ENCODE measurements at places on chromosomes 3 and 15. TPM values are rescaled to one million over a fixed set of nuclear protein-coding genes. Genes with fewer than 3 reads are reported as not detected.

CHRNA7 gene
- total RNA-seq: 3.3 TPM

GPR15 gene
- not detected for total RNA-seq

CIDEC gene
- total RNA-seq: not detected

ARNT2 gene
- 16.8 TPM for total RNA-seq

DNA sequence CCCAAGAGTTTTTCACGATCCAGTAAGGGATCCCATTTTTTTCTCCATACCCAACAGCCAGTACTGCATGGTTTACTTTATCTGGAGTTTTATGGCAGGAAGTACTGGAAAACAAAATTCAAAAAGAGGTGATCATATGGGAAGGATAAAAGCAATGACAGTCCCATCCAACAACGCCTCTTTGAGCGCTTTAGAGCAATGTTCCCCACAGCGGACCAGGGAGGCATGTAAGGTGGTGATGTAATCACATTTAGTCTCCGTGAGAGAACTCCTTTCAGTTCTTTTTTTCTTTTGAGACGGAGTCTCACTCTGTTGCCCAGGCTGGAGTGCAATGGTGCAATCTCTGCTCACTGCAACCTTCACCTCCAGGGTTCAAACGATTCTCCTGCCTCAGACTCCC, 21.8 kb downstream of the CTSH start:
- no peak for DNase-seq
- H3K4me3 ChIP-seq: no peak overlapping the region
- H3K4me1 ChIP-seq: peaks cover 18% of the 10 kb centered on the region
- H3K27ac ChIP-seq: peak overlapping the region; percentile 45
- H3K27me3 ChIP-seq: no peaks in the 10 kb centered on the region

CCR8 gene
- not detected for total RNA-seq

GRCh38 chr15:48394970-48395369, 63.7 kb downstream of the DUT start:
- DNase-seq: no peak
- no peaks in the 10 kb centered on the region for H3K36me3 ChIP-seq
- H3K27ac ChIP-seq: no peak overlapping the region
- H3K27me3 ChIP-seq: no peaks in the 10 kb centered on the region

- no peak overlapping the region for H3K27ac ChIP-seq
- H3K4me1 ChIP-seq: no peaks in the 10 kb centered on the region
- H3K27me3 ChIP-seq: no peaks in the 10 kb centered on the region
- H3K36me3 ChIP-seq: no peaks in the 10 kb centered on the region
- no peak overlapping the region for H3K4me3 ChIP-seq
- no peak for DNase-seq
Measured at GRCh38 chr15:63319065-63319464, 41.7 kb downstream of the APH1B start.

- no peaks in the 10 kb centered on the region for H3K36me3 ChIP-seq
- no peak overlapping the region for H3K27ac ChIP-seq
- H3K4me3 ChIP-seq: no peak overlapping the region
Measured at GRCh38 chr3:85180-85579, 111.4 kb upstream of the CHL1 start.

GRCh38 chr3:124965413-124965812, 30.9 kb upstream of the MUC13 start:
- H3K36me3 ChIP-seq: no peaks in the 10 kb centered on the region
- H3K4me3 ChIP-seq: no peak overlapping the region
- DNase-seq: no peak
- H3K4me1 ChIP-seq: peaks cover 11% of the 10 kb centered on the region
- no peaks in the 10 kb centered on the region for H3K27me3 ChIP-seq
- H3K27ac ChIP-seq: no peak overlapping the region

CHL1 gene
- not detected for total RNA-seq

- H3K4me1 ChIP-seq: no peaks in the 10 kb centered on the region
- no peaks in the 10 kb centered on the region for H3K27me3 ChIP-seq
- H3K4me3 ChIP-seq: no peak overlapping the region
- H3K27ac ChIP-seq: no peak overlapping the region
- no peaks in the 10 kb centered on the region for H3K36me3 ChIP-seq
Measured at GRCh38 chr3:60629816-60630215, 621.4 kb downstream of the FHIT start.

GRCh38 chr3:15982667-15983196, 185.0 kb upstream of the ANKRD28 start:
- no peaks in the 10 kb centered on the region for H3K27me3 ChIP-seq
- DNase-seq: peak; percentile 81
- no peak overlapping the region for H3K27ac ChIP-seq
- H3K4me3 ChIP-seq: peak overlapping the region; percentile 28
- H3K4me1 ChIP-seq: peaks cover 10% of the 10 kb centered on the region

TGM4 gene
- 0.46 TPM for total RNA-seq

DNA sequence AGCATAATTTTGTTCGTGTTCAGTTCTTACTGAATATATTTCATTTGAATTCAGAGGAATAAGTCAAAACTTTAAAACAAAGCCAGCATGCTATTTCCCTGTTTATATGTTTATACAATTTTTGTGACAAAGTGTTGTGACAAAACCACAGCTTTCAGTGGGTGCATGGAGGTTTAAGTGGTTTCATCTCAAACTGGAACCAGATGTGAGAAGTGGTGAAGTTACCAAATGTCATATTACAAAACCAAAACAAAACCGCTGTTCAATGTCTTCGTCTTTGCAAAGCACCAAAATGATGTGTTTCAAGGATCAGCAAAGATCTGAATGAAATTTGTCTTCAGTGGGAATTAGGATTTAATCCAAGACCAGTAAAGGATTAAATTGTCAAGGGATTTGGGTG, 59.3 kb upstream of the OSTN start:
- no peak overlapping the region for H3K27ac ChIP-seq
- H3K27me3 ChIP-seq: no peaks in the 10 kb centered on the region
- H3K36me3 ChIP-seq: no peaks in the 10 kb centered on the region

GP5 gene
- total RNA-seq: 0.05 TPM

HYAL2 gene
- 41.5 TPM for total RNA-seq

GOLGA8H gene
- total RNA-seq: 1.5 TPM

DNA sequence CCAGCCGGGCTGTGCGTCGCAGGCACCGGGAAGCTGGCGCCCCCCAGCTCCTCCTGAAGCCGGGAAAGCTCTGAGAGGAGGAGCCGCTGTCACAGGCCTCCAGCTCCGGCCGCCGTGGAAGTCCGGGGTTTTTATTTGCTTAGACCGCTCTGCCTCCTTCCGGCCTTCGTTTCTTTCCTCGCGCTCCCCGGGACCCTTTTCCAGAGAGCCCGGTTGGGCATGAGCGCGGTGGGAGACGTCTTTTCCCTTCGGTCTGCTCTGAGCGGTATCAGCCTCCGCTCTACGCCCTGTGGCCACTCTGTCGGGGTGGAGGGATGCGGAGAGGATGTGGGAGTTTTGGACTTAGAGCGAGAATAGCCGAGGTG, 559 bp downstream of the SENP5 start:
- H3K4me3 ChIP-seq: peak overlapping the region; percentile 96
- DNase-seq: no peak
- peaks cover 14% of the 10 kb centered on the region for H3K4me1 ChIP-seq
- H3K27ac ChIP-seq: peak overlapping the region; percentile 87
- no peaks in the 10 kb centered on the region for H3K27me3 ChIP-seq
- no peaks in the 10 kb centered on the region for H3K36me3 ChIP-seq

WNT5A gene
- total RNA-seq: 0.54 TPM

NR1I2 gene
- total RNA-seq: not detected

DNA sequence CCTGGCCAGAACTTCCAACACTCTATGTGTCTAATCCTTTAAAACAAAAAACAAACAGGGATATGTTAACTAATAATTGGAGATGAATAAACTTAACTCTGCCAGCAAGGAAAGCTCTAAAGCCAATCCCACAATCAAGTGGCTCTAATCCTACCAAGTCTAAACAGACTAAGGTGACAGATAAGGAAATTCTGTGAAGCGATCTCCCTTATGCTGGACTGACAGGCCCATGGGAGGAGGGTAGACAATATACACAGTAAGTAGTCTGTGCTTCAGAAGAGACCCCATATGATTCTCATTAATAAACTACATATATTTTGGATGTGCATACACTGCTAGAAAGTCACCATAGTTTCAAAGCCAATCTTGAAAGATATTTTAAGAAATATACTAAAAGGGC, 10.1 kb downstream of the VPS13C start:
- H3K4me3 ChIP-seq: no peak overlapping the region
- no peaks in the 10 kb centered on the region for H3K27me3 ChIP-seq
- peaks cover 5% of the 10 kb centered on the region for H3K4me1 ChIP-seq
- H3K36me3 ChIP-seq: no peaks in the 10 kb centered on the region

DNA sequence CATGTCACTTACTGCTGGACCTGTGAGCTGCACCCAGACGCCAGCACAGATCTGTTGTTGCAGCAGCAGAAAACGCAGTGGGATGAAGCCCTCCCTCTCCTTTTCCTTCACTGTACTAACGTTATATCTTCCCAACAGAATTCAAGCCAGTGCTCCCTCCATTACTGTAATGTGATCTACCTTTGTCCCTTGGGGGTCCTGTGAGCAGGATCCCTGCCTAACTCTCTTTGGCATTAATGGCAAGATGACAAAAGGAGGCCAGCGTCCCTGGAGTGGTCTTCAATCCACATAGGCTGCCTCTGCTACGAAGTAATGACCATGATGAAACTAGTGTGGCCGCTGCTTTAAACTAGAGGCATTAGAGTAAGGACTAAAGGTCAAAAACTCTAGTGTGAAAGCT, 69.3 kb upstream of the SOX14 start:
- no peak for DNase-seq
- no peaks in the 10 kb centered on the region for H3K36me3 ChIP-seq
- no peaks in the 10 kb centered on the region for H3K4me1 ChIP-seq

- H3K27me3 ChIP-seq: no peaks in the 10 kb centered on the region
- H3K27ac ChIP-seq: 0 out of 2 replicates have a peak overlapping the region, but pooled peaks have one; percentile 23
- DNase-seq: no peak
- H3K4me3 ChIP-seq: no peak overlapping the region
- no peaks in the 10 kb centered on the region for H3K4me1 ChIP-seq
- no peaks in the 10 kb centered on the region for H3K36me3 ChIP-seq
Measured at GRCh38 chr3:87435926-87436620, 159.7 kb upstream of the POU1F1 start.

DNA sequence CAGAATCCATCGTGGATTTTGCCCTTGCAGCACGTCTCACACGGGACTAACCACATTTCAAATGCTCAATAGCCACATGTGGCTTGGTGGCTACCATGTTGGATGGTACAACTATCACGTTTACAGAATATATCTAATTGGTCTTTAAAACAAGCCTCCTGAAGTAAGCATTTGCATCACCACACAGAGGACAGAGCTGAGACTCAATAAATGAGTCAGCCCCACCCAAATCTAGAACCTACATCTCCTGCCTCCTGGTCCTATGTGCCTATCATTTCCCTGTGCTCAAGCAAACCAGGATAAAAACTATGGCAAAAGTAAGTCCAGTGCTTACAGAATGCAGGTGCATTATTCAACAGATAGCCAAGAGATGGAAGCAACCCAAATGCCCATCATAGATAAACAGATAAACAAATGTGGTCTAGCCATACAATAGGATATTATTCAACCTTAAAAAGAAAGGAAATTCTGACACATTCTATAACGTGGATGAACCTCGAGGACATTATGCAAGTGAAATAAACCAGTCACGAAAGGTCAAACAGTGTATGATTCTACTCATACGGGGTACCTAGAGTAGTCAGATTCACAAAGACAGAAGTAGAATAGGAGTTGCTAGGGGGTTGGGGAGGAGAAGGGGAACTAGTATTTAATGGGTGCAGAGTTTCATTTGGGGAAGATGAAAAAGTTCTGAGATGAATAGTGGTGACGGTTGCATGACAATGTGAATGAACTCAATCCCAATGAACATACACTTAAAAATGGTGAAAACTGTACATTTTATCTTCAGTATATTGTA, 43.9 kb downstream of the SRGAP3 start:
- no peak for DNase-seq
- no peaks in the 10 kb centered on the region for H3K27me3 ChIP-seq
- H3K27ac ChIP-seq: no peak overlapping the region
- H3K36me3 ChIP-seq: no peaks in the 10 kb centered on the region

GRCh38 chr3:14440168-14440518, 37.7 kb downstream of the SLC6A6 start:
- DNase-seq: no peak
- H3K4me3 ChIP-seq: no peak overlapping the region
- no peaks in the 10 kb centered on the region for H3K27me3 ChIP-seq
- H3K36me3 ChIP-seq: no peaks in the 10 kb centered on the region

DNA sequence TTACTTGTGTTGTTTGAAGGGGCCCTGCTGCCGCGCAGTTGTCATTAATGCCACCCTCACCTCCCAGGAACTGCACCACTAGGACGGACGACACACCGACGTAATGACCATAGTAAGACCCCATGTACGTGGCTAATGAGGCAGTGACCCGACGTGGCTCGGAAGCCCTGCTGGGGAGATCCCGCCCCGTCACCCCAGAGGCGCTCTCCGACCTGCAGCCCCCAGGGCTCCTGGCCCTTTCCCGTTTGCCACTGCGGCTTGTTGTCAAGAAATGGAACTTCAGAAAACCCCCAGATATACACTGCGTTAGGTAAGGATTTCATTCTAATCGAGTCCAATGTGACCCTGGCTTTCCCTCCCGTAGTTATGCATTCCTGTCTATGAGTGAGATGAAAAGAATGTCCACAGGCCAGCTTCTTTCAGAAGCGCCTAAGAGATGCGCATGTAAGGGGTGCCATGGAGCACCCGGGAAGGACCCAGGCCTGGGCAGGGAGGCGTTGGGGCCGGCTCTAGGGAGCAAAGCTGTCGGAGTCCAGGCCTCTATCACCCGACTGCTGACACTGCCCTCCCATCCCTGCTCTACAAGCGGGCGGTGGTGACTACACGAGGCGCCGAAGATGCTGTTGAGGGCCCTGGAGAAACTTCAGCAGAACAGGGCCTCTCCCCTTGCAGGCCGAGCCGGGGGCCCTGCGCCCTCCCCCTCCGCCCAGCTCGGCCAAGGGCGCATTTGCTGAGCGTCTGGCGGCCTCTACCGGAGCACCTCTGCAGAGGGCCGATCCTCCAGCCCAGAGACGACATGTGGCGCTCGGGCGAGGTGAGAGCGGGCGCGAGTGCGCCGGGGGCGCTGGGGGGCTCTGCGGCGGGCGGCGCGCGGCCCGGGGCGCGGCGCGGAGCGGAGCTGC, at the start of gene GABRA5:
Gene GABRA5 (plus strand): TSS at position 765 of the 902 bp plus-strand sequence. CDS start 2,187 bp downstream, outside the sequence.
- no peaks in the 10 kb centered on the region for H3K27me3 ChIP-seq
- H3K4me1 ChIP-seq: no peaks in the 10 kb centered on the region
- H3K4me3 ChIP-seq: no peak within 1 kb of the TSS

- no peaks in the 10 kb centered on the region for H3K27me3 ChIP-seq
- no peaks in the 10 kb centered on the region for H3K4me1 ChIP-seq
- H3K27ac ChIP-seq: no peak overlapping the region
- H3K4me3 ChIP-seq: no peak overlapping the region
- no peak for DNase-seq
Measured at GRCh38 chr3:60528651-60529050, 722.6 kb downstream of the FHIT start.

GRCh38 chr3:13494463-13495350, 14.6 kb downstream of the HDAC11 start:
- peaks cover 2% of the 10 kb centered on the region for H3K4me1 ChIP-seq
- H3K36me3 ChIP-seq: no peaks in the 10 kb centered on the region
- H3K27ac ChIP-seq: no peak overlapping the region
- DNase-seq: no peak

DNA sequence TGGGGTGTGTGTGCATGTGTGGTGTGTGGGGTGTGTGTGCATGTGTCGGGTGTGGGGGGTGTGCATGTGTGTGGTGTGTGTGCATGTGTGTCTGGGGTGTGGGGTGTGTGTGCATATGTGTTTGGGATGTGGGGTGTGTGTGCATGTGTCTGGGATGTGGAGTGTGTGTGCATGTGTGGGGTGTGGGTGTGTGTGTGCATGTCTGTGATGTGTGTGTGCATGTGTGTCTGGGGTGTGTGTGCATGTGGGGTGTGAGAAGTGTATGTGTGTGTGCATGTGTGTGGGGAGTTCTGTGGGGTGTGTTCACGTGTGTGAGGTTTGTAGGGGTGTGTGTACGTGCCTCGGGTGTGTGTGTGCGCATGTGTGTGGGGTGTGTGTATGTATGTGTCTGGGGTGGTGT, 6.7 kb upstream of the OCA2 start:
- H3K27me3 ChIP-seq: no peaks in the 10 kb centered on the region
- no peaks in the 10 kb centered on the region for H3K36me3 ChIP-seq
- no peak for DNase-seq
